ENCODE measurements at places on chromosomes 4 and X.

DNA sequence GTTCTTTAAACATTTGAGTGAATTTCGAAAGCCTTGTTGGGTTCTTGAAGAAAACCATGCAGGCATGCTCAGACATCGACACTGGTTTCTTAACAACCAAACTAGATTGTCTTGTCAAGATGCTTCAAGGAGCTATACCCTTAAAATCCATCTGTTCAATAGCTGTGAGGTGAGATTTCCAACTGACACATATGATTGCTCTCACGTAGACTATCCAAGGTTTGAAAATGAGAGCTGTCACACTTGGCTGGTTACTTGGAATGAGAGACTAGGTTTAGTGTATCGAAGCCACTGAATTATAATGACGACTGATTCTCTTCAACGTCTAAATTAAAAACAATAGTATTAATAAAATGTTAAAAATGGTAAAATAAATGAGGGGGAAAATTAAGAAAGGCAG is 2725.5 kb downstream of the ARAP2 start:
- DNase-seq = no peak

- DNase-seq = no peak
These were observed 877.8 kb upstream of the AGA start for GRCh38 chr4:178320003-178320402.

DNA sequence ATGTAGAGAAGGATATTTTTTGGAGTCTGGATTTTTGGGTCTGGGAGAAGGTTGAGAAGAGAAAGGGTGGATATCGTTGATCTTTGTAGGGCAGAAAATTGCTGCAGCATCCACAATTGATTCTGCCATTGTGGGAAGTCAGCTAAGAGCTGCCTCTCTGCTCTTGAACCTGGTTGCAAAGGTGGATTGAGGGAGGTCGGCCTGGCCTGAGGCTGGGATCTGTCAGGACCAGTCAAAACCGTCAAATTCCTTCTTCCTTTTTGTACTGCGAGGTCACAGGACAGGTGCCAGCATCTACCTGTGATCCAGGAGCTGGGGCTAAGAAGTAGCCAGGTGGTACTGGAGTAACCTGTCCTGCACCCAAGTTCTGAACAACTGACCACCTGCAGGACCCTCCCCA is 93.7 kb downstream of the SHOX start:
- DNase-seq = no peak

- no peak for DNase-seq
These were observed 47.0 kb upstream of the FAT1 start for GRCh38 chr4:186770481-186771175.

GRCh38 chrX:152917656-152918579 is 20.1 kb downstream of the ZNF185 start:
- DNase-seq = no peak

GRCh38 chr4:125352521-125352920 is 37.8 kb downstream of the FAT4 start:
- peak; percentile 67 for DNase-seq

GRCh38 chrX:46712764-46713163 is 46.2 kb downstream of the SLC9A7 start:
- no peak for DNase-seq

DNA sequence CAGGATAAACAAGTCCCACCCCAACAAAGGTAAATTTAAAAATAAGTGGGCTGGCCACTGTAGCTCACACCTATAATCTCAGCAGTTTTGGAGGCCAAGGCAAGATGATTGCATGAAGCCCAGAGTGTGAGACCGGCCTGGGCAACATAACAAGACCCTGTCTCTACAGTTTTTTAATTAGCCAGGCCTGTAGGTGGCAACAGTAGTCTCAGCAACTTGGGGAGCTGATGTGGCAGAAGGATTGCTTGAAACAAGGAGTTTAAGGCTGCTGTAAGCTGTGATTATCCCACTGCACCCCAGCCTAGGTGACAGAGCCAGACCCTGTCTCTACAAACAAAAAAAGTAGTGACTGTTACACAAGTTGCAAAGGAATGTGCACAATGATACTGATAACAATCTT is 74.6 kb upstream of the FAAH2 start:
- no peak for DNase-seq

DNA sequence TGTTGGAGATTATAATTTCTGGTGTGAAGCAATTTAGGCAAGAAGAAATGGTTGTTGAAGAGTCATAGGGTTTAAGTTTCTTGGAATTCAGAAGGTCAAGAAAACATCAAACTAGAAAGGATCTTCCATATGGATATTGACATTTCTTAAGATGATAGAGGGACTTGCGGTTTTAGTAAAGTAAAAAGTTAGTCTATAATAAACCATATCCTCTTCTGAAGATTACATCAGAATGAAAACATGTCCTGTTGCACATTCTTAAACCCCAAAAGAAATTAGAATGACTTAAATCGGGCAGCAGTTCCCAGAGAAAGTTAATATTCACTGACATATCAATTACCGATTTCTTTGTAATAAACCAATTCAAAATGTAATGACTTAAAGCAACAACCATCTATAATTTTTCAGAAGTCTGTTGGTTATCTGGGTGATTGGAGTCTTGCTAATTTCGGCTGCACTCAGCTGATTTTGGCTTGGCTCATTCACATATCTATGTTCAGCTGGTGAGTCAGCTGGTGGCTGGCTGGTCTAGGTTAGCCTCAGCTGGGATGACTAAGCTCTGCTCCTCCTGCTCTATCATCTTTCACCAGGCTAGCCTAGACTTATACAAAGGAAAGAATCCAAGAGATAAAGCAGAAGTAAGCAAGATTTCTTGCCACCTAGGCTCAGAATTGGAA is 24.4 kb upstream of the DYNLT3 start:
- no peak for DNase-seq

- no peak for DNase-seq
These were observed 36.0 kb upstream of the MGST2 start for GRCh38 chr4:139629436-139630125.

DNA sequence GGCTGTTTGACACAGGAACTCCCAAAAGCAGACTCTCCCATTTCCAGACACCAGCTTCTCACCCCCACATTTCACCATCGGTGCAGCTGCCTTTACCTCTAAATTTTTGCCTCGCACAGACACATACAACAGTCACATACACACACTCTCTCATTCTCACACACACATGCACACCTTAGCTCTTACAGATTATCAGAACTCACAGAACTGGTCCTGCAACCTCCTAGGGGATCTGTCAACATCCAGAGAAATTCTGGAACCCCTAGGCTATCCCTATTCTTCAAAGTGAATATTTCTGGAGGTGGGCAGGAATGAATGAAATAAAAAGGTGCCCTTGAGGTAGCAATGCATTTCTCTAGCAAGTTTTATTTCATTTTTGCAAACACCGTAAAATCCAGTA is 4.1 kb downstream of the HS6ST2 start:
- no peak for DNase-seq

GRCh38 chr4:150781191-150781590 is 199.2 kb downstream of the MAB21L2 start:
- no peak for DNase-seq

DNA sequence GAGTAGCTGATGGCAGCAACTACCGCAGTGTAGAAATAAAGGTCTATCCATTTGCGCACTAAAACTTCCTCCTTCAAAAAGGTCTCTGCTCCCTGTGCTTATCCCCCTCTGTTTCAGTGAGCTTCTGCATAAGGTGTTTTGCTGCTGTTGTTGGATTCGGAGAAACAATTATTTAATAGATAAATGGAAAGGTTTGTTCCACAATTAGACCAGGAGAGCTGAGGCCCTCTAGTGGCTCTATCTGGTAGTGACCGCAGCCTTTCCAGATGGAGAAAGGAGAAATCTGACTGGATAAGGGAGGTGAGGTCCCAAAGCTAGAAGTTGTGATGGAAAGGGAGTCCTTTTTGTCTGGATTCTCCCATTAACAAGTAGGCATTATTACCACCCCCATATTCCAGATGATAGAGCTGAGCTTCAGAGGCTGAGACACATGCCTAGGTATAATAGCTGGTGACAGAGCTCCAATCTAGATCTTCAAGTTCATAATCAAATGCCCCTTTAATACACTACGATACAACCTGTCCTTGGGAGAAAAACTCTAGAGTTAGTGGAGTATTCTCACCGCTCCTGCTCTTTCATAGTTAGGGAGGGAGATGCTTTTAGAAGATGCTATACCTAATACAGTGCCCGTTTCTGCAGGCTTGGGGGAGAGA is 5.1 kb upstream of the GABRQ start:
- peak; percentile 5 for DNase-seq

DNA sequence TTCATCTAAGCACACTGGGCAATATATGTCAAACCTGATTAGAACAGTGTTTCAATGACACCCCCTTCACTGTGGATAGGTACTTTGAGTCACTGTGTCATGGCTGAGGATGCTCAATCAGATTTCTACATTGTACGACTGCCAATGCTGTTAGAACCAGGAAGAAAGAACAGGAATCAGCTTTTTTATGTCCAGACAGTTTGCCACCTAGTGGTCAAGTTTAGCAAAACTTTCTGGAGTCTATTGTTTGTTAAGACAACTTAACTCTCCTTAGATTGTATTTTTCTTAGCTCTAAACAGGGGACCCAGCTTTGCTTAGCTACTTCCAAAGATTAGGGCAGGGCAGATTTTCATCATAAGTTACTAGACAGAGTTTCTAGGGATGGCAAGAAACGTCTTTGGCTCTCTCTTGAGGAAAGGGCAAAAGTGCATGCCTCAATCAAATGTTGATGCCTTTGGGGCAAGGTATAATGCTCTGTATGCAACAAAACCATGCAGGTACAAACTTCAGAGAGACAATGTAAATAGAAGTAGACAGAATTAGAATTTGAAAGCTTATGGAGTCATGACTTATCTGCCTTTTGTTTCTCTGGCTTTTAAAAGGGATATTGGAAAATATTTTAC is 40.5 kb upstream of the BMP3 start:
- peak; percentile 39 for DNase-seq

- no peak for DNase-seq
These were observed 3.5 kb downstream of the S100G start for GRCh38 chrX:16653424-16653823.

DNA sequence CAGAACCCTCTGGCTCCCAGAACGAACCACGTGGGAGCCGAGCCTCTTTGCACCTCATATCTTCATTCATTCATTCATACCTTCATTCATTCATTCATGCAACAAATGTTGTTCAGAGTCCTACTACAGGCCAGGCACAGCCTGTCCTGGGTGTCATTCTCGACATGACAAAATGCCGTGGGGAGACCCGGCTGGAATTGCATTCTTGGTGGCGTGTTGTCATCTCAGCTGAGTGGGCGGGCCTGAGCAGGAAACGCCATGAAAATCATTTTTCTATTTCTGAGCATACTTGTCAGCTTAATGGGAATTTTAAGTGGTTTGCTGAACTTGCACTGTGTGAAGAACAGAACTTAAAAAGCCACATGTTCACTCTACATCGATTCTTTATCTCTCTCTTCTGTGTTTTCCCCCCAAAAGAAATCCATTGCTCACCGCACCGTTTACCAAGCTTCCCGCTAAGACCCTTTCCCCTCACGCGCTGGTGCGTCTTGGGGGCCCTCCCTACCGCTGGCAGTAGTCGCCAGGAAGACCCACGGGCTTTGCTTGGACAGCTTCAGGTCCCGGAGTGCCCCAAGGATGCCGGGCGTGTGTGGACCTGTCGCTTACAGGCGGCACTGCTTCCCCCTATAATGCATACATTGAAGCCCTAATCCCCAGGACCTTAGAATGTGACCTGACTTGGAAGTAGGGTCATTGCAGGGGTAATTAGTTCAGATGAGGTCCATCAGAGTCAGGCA is 41.6 kb upstream of the HMX1 start:
- peak; percentile 46 for DNase-seq

DNA sequence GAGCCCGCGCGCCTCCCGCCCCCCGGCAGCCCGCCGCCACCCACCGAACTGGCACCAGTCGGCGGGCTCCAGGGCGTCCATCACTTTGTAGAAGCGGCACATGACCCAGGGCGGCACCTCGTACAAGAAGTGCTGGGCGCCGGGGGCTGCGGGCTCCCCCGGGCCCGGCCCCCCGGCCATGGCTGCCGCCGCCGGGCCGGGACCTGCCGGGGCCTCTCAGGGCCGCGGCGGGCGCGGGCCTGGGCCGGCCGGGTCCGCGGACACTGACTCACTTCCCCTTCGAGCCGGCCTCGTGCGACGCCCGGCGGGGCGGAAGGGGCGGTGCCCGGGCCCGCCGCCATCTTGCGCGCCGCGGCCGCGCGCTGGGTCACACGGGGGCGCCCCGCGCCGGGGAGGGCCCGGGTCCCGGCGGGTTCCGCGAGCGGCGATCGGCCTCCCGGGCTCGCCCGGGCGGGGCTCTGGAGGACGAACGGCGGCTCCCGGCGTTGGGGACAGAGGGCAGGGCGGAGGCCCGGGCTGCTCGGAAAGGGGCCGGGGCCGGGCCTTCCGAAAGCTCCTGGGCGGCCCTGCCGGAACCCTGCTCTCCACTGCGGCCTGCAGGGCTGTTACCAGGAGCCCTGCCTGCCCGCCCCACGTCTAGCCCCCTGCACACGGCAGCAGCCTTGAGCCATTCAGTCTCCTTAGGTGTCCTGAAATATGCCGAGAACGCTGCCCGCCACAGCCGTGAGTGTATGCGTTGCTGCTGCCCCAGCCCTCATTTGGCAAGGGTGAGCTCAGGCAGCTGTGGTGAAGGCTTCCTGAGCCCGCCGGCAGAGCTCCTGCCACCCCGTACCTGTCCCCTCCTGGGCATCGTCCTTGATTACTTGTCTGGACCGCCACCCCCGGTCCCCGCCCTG is at the start of gene IRAK1:
TSS of gene IRAK1 (minus strand) at position 270 of the 896 bp plus-strand sequence. CDS start at position 180, 90 bp downstream.
- no peak for DNase-seq

DNA sequence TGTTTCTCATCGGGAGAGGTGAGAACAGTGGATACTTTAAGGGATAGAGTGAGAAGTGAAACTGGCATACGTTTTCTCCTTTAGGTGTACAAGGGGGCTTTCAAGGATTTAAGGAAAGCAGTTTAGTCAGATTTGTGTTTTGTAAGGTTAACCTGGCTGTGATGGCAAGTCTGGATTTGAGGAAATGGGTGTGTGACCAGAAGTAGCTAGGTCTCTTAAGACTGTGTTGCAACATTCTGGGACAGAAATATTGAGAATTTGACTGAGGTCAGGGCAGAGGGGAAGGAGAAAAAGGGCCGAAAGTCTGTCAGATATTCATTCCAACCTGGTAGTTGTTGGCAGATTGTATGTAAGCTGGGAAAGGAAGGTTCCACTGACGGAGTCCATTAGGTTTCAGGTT is 10.4 kb upstream of the GABRE start:
- no peak for DNase-seq

DNA sequence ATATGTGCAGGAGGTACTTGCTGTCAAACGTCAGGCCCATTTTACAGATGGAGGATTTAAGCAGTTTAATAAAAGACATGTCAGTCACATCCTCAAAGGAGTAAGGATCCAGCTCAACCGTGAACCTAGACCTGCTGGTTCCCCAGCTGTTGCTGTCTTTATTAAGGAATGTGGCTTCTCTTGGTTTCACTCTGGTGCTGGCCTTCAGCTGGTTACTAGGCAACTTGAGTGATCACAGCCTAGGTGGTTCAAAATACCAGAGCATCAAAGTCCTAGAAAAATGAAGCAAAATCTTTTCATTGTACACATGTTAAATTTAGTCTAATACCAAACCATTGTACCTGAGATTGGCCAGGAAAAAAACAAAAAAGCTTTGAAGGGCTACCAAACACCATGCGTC is 32.7 kb upstream of the GLRA2 start:
- no peak for DNase-seq

GRCh38 chrX:79366873-79367749 is at the start of gene ITM2A:
ITM2A (minus strand) TSS chrX:79367334; CDS start chrX:79367215, 119 bp downstream.
- peak; percentile 42 for DNase-seq
